ENCODE measurements at places on chromosomes 2 and 18. TPM values are rescaled to one million over a fixed set of nuclear protein-coding genes. Genes with fewer than 3 reads are reported as not detected.

The REL gene
- total RNA-seq: 4.6 TPM

The MYO1B gene
- total RNA-seq: 86.9 TPM

The ADCY3 gene
- total RNA-seq: 47.9 TPM

The TWSG1 gene
- 114 TPM for total RNA-seq

The PLCD4 gene
- total RNA-seq: 2.6 TPM

The MGAT4A gene
- total RNA-seq: 0.87 TPM

The DIS3L2 gene
- total RNA-seq: 25.8 TPM

The C2orf78 gene
- total RNA-seq: not detected

The MAL gene
- total RNA-seq: not detected

The MOGAT1 gene
- not detected for total RNA-seq

The IGFBP2 gene
- total RNA-seq: 136 TPM
